NCI-H526 treated with DMSO at 0.1 percent for 48 hours (cell line): ENCODE measurements at places on chromosomes 4 and X.

DNA sequence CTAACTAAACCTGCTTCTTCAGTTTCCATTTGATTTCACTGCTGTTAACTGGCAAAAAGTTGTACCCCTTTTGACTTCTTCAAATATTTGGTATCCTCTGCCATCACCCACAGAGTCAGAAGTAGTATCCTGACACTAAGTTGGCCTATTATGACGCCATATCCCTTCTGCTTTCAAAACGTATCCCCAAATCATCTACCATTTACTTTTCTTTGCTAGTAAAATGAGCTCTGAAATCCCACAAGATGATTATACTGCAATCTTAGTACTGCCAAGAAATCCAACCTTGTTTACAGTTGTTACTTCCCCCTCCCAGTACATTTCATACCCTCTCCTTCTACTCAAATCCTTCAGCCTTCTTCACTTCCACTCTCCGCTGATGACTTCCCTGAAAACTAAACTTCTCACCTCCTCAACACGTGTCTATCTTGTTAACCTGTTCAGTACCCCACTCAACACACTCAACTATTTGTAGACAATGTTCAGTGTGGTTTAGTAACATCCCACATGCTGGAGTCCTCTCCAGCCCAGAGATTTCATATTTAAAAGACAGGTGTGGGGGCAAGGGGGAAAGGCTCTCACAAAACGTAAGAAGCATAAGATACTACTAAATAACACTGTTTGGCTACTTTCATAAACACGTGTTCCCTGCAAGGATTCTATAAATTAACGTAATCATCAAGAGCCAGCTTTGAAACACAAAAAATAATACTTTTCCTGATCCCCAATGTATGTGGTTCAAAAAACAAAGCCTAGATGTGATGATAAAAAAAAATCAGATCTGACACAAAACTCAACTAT, 1.3 kb downstream of the NAF1 start:
- DNase-seq: no peak

DNA sequence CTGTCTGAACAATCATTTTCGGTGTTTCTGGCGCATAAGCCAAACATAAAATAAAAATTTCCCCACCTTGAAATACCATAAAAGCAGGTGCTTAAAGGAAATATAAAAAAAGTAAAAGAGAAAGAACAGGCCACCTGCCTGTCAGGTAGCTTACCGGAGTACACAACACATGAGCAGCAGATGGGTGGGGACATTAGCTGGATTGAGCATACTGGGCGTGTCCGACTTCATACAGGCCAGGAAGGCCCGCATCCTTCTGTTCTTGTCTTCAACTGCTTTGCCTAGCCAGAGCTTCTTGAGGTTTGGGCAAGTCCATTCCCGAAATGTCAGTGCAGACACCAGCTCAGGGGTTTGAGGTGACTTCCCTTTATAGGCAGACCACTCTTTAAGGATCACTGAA, 66.7 kb downstream of the FAM120C start:
- no peak for DNase-seq

GRCh38 chr4:139184129-139184528, 7.1 kb upstream of the ELF2 start:
- no peak for DNase-seq

GRCh38 chr4:139761461-139761860, 95.8 kb downstream of the MGST2 start:
- DNase-seq: peak; percentile 53

GRCh38 chrX:63275127-63275526, 76.0 kb downstream of the SPIN4 start:
- no peak for DNase-seq

GRCh38 chr4:88107406-88108107, 50.9 kb downstream of the ABCG2 start:
- DNase-seq: no peak

GRCh38 chrX:106791495-106791894, 11.0 kb upstream of the TBC1D8B start:
- DNase-seq: no peak
